AG09309 (cell line): ENCODE measurements at places on chromosomes 16 and 17.

DNA sequence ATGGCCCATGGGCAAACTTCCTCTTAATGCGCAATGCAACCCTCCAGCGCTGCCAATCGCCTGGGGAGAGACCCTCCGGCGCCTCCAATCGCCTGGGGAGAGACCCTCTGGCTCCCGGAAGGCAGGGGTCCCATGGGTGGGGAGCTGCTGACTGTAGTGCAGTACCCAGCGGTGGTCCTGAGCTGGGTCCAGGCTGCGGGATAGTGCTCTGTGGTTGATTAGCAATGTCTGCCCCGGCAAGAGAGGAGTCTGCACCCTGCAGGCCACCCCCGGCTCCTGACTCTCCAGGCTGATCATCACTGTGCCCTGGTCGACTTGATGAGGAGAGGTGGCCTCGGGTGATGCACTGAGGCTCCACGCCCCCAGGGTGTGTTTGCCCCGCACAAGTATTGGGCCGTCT lies 44.6 kb upstream of the ZNF469 start:
- no peak for DNase-seq

DNA sequence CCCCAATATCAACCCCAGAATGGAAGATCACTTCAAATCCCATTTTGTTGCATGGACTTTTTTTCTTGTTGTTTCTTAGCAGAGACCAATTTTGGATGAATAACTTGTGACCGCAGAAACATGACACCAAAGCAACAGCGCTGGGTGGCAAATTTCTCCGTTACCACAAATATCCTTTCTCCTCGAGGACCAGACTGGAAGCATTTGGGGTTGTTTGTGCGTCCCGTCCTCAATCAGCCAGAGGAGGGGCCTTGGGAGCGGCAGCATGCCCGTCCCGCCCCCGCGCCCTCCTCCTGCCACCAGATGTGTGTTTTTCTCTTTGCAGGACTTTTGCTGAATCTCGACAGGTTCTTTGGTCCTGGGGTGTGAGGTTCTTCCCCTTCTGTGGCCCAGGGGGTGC lies 282.5 kb upstream of the FOXF1 start:
- peak; percentile 42 for DNase-seq

- no peak for DNase-seq
Measured at GRCh38 chr16:69395859-69396186, 10.0 kb upstream of the TERF2 start.

DNA sequence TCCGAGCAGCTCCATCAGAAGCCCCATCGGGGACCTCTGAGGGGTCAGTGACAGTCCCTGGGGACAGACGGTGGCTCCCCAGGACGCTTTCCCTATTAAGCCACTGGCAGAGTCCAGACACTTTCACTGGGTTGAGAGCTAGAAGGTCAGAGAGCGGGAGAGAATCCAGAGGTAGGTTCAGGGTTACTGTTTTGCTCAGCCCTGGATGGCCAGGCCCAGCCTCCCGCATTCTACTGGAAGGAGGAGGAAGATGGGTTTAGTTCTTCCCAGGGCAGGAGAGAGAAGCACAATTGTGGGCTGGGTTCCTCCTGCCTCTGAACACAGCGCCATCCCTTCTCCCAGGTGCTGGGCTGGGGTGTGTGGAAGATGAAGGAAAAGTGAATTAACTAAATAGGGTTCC lies 452.8 kb downstream of the SLC39A11 start:
- DNase-seq = no peak

- peak; percentile 8 for DNase-seq
Measured at GRCh38 chr16:23905027-23905426, 69.2 kb downstream of the PRKCB start.

- DNase-seq = peak; percentile 63
Measured at GRCh38 chr17:27457731-27458523, 1.7 kb downstream of the KSR1 start.

DNA sequence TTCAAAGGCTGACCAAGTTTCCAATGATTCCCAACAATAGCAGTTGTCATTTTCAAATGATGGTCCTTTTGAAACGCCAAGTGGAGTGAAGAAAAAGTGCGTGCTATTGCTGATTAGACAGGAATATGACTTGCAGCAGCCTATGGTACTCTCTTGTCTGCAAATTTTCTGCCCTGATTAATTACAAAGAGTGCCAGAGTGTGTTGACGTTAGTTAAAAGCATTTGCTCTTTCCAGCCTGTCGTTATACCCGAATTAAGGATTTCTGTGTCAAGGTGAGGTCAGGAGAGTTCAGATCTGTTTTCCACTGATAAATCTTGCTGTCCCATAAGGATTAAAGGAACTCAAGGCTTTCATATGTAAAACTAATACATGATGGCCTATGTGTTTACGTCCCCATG lies 75.0 kb upstream of the ADAMTS18 start:
- DNase-seq = no peak

DNA sequence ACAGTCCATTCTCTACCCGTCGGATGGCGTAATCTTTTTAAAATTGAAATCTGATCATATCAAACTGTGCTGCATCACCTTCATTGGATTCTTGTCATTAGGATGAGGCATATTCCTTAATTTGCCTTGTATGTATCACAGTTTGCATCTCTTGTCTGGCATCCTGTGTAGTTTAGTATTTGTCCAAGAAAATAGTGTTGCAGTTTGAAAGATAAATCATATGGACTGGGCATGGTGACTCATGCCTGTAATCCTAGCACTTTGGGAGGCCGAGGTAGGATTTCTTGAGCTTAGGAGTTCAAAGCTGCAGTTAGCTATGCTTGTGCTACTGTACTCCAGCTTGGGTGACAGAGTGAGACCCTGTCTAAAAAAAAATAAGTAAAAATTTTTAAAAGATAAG lies 5.8 kb upstream of the RSL1D1 start:
- DNase-seq = no peak

DNA sequence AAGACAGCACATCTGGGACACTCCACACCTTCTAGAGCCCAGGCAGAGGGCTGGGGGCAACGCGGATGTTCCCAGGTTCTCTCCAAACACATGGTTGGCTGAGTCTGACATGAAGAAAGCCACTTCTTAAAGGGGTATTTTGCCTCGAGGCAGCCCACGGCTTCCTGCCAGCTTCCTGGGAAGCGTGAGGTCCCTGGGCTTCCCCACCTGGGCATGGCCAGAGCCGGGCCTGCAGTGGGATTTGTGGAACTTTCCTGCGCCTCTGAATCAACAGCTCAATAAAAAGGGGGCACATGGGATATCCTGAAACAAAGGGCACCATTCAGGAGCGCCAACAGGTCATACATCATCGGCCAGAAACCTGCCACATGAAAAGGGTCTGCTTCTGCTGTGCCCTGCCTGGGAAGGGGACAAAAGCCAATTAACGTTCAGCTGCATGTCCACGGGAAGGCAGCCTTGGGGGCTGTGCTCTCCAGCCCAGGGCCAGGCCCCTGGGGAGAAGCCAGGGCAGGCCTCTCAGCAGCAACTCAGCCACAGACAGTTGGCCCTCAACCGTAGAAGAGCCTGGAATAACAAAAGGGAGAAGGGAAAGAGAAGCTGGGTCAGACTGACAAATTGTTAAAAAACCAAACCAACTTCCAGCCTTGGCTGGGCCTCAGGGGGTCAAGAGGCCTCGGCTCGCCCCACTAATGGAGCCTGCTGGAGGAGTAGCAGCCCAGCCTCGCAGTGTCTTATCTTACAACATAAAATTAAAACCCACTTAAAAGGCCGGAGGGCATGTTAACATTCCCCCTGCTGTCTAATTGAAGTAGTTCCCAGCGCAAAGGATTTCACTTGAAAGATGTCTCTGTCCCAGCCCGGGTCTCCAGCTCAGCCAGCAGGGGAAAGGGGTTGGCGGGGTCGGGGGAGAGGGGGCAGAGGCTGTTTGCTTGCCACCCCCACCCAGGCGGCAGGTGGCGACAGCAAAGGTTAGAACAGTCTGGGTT lies 34.2 kb downstream of the TBX4 start:
- DNase-seq = no peak

- DNase-seq = no peak
Measured at GRCh38 chr17:58329810-58330537, 1.4 kb upstream of the TSPOAP1 start.

DNA sequence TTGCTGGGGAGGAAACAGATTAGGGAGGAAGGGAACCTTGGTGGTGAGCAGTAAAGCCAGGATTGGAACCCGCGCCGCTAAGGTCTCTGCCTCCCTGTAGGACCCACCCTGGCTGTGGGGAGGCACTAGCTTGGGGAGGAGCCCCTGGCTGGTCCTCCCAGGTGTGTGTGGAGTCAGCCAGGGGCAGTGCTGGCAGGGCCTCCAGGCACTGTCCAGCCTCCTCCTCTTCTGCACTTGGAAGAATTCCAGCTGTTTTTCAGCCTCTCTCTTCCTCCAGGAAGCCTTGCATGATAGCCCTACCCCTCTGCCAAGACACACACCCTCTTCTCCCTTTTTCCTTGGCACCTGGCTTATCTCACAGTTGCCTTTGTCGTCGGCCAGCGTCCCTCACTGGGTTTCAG lies 34.8 kb downstream of the TMEM235 start:
- DNase-seq = no peak

GRCh38 chr17:51908841-51909537 lies 249.5 kb downstream of the CA10 start:
- no peak for DNase-seq

- peak; percentile 71 for DNase-seq
Measured at GRCh38 chr17:78315355-78316114, 44.3 kb downstream of the SOCS3 start.

DNA sequence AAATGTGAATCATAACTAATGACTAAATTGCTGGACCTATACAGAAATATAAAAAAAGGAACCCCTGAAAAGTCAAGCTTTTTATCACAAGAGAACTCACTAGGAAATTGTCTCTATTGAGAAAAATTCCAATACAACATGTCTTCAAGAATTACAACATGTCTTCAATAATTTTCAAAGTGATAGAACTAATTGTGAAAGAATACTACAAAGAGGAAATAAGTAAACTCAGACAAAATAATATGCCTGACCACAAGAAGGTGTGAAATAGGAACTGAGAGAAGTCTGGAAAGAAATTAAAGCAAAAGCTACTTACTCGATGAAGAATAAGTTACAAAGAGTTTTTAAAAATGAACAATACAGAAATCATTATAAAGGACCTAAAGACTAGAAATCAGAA lies 29.9 kb upstream of the OR1G1 start:
- no peak for DNase-seq

DNA sequence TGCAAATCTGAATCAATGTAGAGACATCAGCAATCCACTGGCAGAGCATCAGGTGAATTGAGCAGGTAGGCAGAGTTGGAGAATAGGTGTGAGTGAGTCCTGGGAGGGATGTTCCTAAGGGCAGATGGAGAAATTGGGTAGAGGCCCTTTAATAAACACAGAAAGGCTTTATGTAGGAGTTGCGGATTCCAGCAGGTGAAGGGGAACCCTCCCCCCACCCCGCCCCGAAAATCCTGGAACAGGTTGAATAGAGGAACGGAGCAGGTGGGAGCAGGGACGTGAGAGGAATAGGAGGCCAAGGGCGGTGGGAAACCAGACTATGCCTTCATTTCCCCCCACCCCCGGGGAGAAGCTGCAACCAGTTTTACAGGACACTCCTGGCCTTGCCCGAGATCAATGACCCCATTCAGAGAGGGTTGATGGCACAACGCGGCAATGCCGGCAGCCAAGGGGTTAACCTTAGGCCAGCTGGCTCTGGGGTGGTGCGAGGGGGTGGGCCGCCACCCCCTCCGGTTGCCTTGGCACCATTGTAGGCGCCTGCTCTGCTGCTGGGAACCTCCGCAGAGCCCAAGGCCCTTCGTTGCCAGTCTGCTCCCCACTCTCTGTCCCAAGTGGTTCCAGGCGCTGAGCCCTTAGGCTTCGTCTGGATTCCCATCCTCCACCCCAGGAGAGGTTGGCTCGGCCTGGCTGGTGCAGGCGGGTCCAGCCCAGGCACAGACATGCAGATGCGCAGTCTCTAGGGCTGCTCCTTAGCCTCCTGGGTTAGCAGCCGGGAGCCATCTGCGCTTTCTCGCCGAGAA lies 814 bp upstream of the RUNDC3A start:
- no peak for DNase-seq

- DNase-seq = no peak
Measured at GRCh38 chr17:36136439-36136838, 32.8 kb downstream of the CCL4 start.

GRCh38 chr16:3868556-3868955 lies 12.0 kb downstream of the CREBBP start:
- no peak for DNase-seq

GRCh38 chr17:75654176-75654575 lies 12.8 kb downstream of the RECQL5 start:
- DNase-seq = no peak

DNA sequence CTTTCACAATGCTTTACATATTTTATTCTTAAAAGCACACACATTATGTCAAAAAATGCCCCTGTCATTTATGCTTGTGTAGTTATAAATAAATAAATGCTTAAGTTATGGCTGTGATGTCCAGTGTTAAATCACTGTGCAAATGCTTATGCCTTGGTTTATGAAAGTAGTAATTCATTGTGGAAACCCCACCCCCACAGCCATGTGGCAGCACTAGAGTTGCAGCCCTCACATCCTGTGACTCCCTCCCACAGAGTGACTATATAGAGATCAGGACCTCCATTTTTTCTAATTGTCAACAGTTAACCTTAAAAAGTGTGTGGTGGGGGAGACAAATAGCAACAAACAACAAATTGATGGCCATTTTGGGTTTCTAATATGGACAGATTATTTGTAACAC lies 2.4 kb downstream of the SKAP1 start:
- DNase-seq = no peak

DNA sequence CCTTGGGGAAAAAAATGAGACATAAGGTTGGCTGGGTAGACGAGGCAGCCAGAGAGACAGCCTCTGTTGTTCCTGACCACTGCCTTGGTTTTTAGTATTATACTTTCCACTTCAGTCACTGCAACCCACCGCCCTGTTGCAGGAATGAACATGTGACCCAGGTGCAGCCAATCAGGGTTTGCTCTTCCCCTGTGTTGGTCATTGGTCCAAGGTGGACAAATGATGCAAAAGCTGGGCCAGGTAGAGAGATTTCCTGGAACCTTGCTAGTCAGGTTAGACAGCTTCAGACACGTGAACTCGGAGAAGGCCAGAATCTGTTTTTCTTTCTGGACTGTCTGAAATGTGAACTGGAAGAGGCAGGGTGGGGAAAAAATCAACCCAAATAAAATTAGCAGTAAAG lies 452.4 kb upstream of the RBFOX1 start:
- DNase-seq = no peak

DNA sequence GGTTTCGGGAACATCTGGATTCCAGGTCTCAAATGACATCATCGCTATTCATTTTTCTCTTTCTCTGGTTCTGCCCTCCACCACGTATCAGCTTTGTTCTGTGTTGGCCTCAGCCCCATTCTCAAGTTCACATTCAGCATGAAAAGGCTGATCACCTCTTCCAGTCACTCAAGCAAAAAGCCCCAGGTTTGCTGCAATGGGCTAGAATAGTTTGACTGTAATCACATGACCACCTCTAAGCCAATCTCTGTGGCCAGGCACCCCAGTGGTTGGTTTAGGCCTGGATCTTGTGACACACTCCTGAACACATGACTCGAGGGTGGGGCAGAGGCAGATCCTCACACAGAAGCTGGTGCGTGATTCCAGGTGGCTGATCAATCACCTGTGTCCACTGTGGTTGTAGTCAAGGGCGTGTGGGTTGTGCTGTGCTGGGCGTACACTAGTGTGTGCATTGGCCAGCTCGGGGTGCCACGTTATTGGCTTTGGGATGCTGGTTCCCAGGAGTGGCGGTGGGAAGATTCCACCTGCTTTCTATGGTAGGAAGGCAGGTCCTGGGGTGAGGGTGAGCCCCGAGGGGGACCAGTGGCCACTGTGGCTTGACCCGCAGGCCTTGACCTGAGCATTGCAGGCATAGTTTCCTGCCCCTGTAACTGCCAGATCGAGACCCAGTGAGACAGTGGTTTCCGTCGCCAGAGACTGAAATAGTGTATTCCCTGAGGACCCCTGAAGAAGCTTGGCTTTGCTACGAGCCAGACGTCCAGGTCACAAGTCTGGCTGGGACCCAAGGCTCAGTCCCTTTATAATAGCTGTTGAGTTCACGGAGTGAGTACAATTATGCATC lies 12.0 kb downstream of the EEF2K start:
- no peak for DNase-seq
